ENCODE measurements at places on chromosomes 2 and 18.

- DNase-seq = no peak
Observed at GRCh38 chr2:148680462-148680861, 35.9 kb downstream of the EPC2 start.

GRCh38 chr2:143347901-143348414, 218.7 kb downstream of the ARHGAP15 start:
- no peak for DNase-seq

- peak; percentile 28 for DNase-seq
Observed at GRCh38 chr2:49687918-49688317, 533.6 kb upstream of the FSHR start.

- DNase-seq = no peak
Observed at GRCh38 chr18:21458310-21458709, 142.2 kb downstream of the ESCO1 start.

- no peak for DNase-seq
Observed at GRCh38 chr2:129738799-129739198, 240.7 kb upstream of the RAB6C start.

GRCh38 chr2:68356599-68357239, 8.4 kb upstream of the PLEK start:
- no peak for DNase-seq

DNA sequence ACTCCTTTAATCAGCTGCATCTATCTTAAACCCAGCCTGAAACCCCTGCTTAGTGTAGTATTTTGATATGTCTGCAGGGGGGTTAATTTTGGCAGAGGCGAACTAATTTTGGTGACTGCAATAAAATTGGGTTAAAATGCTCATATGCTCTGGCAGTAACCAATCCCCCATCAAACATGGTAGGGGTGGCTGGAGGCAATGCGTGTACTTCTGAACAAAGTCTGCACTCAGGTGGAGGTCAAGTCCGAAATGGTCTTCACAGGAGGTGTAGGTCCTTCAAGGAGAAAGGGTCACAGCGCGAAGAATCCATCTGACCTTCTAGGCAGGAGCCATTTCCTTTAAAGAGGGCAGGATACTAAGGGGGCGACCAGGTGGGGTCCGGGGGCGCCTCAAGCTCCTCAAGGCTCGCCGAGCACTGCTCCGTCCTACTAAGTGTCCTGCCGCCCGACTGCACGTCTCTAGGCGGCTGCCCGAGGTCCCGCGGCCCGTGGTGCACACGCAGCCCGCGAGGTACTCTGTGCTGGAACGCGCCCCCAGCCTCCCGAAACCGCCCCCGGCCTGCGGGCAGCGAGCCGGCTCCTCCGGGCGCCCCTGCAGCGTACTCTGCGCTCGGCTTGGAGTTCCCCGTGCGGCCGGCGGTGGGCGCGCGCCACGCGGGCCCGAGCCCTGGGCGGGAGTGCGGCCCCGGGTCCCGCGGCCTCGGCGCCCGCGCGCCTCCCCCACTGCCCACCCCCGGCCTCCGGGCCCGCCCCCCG, 1.7 kb upstream of the LDLRAD4 start:
- no peak for DNase-seq

DNA sequence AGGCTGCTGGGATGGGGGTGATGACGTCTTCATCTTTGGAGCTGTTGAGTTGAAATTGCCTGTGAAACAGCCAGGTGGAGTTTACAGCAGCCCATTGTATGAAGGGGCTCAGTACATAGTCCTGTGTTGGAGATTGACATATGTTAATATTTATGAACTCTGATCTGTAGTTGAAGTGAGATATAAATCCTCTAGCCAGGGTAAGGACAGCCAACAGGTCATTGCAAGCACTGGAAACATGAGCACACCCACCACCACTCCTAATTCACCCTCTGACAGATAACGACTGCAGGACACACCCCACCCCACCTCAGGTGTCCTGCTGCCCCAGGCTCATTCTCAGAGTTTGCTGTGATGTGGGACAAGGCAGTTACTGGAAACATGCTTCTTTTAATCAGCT, 112.4 kb upstream of the TRIB2 start:
- no peak for DNase-seq

DNA sequence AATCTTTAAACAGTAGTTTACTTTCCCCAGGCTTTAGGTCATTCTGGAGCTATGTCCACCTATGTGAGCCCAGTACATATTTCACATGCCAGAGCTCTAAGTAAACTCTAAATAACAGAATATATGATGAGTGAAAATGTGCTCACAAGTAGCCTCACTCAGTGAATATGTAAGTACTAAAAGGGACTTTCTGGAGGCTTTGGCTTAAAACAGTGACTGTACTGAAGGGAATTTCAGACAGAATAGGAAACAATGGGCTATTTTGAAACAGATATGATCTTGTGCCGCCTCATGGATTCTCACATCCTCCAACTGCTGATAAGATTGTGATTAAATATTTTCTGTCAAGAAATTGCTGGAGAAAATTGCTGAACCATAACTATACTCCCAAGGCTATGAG, 747.9 kb downstream of the SOCS6 start:
- DNase-seq = no peak

DNA sequence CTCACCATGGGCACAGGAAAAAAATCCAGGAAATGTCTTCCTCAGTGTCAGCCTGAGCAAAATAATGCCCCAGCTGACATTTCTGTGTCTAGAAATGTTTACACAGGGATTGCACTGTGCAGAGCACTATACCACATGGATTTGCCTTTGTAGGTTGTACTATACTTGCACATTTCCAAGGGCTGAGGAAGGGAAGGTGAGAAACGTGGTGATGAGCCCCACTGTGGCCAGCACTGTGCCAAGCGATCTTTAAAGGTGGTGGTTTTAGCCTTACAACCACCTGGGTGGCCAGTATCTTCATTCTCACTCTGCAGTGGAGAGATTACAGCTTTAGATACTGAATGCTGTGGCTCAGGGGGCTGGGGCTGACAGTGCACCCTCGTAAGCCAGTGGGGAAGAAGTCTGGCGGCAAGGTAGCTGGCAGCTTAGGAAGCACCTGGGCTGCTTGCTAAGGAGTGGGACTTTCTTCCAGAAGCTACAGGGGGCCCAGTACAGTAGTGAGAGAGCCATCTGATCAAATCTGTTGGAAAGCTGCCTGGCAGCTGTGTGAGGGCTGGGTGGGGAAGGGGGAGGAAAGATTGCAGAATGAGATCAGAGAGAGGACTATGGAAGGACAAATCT, 81.4 kb upstream of the MSH2 start:
- no peak for DNase-seq

DNA sequence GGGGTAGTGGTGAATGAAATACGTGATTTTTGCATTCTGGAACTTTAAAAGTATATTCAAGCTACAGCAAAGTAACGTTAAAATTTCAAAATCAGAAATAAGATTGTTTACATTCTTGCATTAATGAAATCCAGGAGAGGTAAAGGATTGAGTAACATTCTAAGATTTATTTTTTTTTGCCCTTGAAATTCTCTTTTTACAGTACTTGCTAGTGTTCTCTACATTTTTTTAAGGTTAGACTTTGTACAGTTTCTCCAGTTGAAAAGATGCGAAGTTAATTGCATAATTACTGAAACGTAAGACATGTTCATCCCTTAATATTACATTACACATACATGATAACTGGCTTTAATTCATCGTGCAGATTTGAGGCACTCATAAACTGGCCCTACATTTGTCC, 74.5 kb downstream of the ACTR3 start:
- DNase-seq = no peak

- DNase-seq = no peak
Observed at GRCh38 chr2:104861351-104862057, 7.6 kb downstream of the POU3F3 start.

GRCh38 chr2:194271293-194271961, 1385.6 kb upstream of the SLC39A10 start:
- no peak for DNase-seq

GRCh38 chr2:214695789-214696188, 113.7 kb downstream of the BARD1 start:
- DNase-seq = no peak

GRCh38 chr2:167186465-167186864, 298.2 kb downstream of the XIRP2 start:
- DNase-seq = no peak

- DNase-seq = no peak
Observed at GRCh38 chr2:14693874-14694273, 61.4 kb downstream of the LRATD1 start.

- no peak for DNase-seq
Observed at GRCh38 chr2:122864728-122865127, 1109.3 kb downstream of the TSN start.

GRCh38 chr2:153990771-153991170, 119.0 kb downstream of the GALNT13 start:
- no peak for DNase-seq

GRCh38 chr2:95333888-95334338, 36.8 kb downstream of the KCNIP3 start:
- no peak for DNase-seq

DNA sequence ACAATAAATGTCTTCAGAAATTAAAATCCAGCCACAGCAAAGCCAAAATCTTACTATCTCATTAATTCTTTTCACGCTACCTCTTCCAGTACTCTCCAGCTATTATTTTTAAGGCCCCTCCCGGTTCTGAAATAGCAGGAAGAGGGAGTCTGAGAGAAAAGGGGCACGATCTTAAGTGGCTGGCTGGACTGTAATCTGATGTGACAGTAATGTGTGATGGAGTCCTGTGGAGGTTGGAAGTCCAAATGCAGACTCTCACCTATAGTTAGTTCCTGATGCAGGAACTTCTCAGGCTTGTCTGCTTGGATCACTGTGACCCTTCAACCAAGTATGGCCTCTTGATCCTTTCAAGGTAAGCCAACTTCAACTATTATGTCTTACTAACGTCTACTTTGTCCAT, 43.2 kb downstream of the SMAD2 start:
- DNase-seq = no peak

- DNase-seq = no peak
Observed at GRCh38 chr18:2028986-2029385, 542.3 kb downstream of the METTL4 start.

DNA sequence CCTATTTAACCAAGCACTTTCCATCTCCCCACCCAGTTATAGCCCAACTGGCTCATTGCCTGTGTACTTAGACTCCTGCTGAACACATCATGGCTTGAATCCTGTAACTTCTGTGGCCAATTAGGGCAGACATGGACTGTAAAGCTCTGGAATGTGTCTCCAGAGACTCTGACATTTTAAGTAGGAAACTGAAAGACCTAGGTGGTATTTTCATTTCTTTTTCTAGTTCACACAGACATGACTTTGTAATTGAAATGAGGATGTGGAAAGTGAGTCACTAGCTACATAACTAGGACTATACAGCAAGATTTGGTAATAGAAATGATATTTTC, 12.2 kb downstream of the DOK1 start:
- DNase-seq = no peak

DNA sequence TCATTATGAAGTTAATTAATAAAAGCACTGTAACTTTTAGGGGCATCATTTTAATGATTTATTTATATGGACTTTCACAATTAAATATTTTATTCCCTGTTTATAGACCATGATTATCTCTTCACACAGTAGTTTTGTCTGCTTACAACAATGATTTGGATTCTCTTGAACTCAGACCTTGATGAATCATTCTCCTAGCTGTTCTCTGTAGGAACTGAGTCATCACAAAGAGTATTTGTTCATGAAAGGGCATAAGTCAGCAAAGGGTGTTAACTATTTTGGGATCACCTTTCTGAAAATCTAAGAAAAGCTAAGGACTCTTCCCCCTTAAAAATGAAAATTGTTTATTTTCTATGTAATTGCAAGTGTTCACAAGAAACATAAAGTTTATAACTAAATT, 461.1 kb upstream of the UBE2E3 start:
- no peak for DNase-seq

DNA sequence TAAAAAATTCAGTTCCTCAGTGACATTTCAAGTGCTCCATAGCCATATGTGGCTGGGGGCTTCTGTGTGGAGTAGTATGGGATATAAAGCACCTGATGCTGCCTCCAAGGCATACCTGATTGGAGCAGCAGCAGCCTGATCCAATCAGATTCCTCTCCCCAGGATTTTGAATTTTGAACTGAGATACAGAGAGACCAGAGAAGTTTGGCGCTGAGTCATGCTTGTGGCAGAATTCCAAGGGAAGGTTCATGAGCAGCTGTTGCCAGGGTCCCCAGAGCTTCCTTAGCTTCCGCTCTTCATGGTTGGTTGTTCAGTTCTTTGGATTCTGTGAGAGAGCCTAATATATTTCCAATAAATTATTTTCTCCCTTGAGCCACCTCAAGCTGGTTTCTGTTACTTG, 29.0 kb upstream of the CFAP36 start:
- DNase-seq = no peak

DNA sequence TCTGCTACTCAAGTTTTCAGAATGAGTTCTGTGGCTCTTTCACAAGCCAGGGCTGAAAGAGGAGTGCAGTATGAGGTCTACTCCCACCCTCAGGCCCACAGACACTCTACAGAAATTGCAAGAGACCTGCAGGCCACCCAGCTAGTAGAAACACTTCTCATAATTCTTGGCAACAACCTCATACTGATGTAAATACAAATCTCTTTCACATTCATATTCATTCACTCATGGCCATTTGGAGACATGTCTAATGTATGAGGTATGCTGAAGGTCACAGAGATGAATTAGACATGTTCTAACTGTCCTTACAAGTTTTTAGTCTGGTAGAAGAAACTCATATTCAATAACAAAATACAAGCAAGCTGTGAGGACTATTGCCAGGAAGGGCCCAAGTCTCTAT, 83.8 kb upstream of the KLHL29 start:
- no peak for DNase-seq

GRCh38 chr18:79516441-79516931, 120.8 kb downstream of the NFATC1 start:
- no peak for DNase-seq

GRCh38 chr2:160108646-160109045, 46.2 kb upstream of the PLA2R1 start:
- DNase-seq = no peak

GRCh38 chr18:31317860-31318259, at the start of gene DSG1:
Gene DSG1, plus strand, starts transcription at chr18:31318160. Its CDS starts 141 bp downstream, at chr18:31318301.
- DNase-seq = no peak

- no peak for DNase-seq
Observed at GRCh38 chr18:29147944-29148343, 971.0 kb upstream of the CDH2 start.
